ENCODE measurements at places on chromosomes 16 and 17.

DNA sequence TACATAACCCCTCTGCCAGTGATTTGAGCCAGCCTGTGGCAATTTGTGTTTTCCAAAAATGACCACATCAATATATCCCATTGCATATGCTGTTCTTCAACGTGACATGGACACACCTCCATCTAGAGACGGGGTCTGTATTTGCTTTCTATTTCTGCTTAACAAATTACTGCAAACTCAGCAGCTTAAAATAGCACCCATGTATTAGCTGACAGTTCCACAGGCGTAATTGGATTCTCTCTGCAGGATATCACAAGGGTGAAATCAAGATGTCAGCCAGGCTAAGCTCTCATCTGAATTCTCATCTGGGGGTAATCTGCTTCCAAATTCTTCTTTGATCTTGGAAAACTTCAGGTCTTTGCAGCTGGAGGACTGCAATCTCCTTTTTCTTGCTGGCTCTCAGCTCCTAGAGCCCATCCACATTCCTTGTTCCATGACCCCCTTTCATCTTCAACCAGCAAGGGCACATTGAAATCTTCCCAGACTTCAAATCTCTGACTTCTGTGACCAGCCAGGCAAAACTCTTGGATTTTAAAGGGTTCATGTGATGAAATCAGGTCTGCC, 8.2 kb downstream of the KRT9 start:
- DNase-seq, result no peak

- no peak for DNase-seq
Observed at GRCh38 chr17:79650283-79650682, 39.4 kb upstream of the RBFOX3 start.

DNA sequence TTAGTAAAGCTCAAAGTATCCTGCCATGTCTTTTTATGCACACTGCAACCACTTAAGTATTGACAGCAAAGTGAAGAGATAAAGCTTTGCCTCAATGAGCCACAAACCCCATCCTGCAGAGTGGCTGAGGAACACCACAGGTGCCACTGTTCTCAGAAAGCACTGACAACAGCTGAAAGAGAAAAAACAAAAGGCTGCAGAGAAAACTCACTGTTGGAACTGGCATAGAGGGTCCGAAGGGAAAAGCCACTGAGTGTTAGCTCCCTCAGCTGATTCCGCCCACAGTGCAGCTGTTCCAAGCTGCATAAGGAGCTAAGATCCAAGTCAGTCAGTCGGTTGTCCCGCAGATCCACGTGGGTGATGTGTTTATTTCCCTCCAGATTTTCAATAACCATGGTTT, 48.3 kb downstream of the PHLPP2 start:
- DNase-seq, result no peak

- DNase-seq, result no peak
Observed at GRCh38 chr16:23642246-23642774, 1.0 kb downstream of the DCTN5 start.

- no peak for DNase-seq
Observed at GRCh38 chr16:1132431-1132830, 20.5 kb upstream of the CACNA1H start.

GRCh38 chr16:28180655-28181460, 30.9 kb downstream of the XPO6 start:
- peak; percentile 70 for DNase-seq

GRCh38 chr17:79887451-79887991, 48.3 kb upstream of the CBX4 start:
- no peak for DNase-seq

GRCh38 chr17:82094931-82095776, 2.9 kb downstream of the FASN start:
- no peak for DNase-seq

GRCh38 chr17:81534157-81535006, 6.2 kb downstream of the FSCN2 start:
- no peak for DNase-seq

DNA sequence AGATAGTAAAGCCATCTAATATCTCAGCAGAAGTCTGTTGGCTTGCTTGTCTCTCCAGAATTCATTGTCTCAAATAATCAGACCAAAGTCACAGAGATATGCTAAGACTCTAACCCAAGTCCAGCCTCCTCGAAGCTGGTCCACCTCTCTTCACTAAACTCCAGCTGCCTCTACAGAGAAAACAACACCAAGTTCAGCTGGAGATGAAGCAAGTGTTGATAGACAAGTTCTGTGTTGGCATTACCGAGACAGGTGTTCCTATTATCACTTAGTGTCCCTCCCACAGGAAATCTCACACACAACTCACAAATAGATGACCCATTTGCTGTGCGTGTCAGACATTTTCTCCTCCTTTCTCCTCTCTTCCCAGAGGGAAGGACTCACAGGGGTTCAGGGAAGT, 164.4 kb upstream of the ANKFN1 start:
- no peak for DNase-seq

DNA sequence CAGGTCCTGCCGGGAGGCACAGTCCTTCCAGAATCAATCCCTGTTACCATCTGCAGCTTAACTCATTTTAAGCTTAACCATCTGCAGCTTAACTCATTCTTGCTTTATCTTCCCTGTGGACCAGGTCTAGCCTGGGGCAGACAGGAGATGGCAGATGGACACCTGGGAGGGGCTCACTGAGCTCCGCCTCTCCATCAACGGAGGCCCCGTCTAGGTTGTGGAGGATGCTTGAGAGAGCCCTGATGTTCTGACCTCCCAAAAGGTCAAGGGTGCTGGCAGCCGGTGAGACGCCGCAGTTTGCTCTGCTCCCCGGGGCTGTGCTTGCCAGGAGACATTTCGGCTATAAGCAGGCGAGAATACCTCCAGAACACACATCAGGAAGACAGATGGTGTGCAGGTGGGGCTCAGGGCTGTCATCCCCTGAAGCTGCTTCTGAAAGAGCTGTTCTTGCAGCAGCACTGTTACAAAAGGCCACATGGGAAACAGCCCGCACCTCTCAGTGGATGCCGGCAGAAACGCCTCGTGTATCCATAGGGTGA, 41.3 kb downstream of the BAIAP2 start:
- DNase-seq, result no peak

GRCh38 chr17:73060721-73061120, 31.8 kb downstream of the SLC39A11 start:
- DNase-seq, result no peak

- peak; percentile 45 for DNase-seq
Observed at GRCh38 chr16:65967376-65967775, 399.1 kb upstream of the CDH5 start.

- DNase-seq, result no peak
Observed at GRCh38 chr16:50967827-50968612, 183.1 kb downstream of the SALL1 start.

DNA sequence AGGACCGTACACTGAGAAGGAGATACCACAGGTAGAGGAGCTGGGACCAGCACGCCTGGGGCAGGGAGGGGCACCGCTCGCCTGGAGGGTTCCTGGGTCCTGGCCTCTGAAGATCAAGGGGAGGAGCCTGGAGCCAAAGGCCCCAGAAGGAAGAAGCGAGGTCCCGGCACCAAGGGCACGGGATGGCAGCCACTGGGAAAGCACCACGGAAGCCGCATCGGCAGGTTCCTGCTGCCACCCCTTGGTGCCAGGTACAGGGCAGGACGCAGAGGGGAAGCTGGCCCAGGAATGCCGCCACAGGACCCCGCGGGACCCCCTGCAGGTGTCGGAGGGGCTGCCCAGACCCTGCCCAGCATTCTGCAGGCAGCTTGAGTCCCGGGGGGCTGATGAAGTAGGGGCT, 42.5 kb upstream of the CBFA2T3 start:
- no peak for DNase-seq

- no peak for DNase-seq
Observed at GRCh38 chr17:77160091-77160874, 19.5 kb downstream of the SEC14L1 start.

DNA sequence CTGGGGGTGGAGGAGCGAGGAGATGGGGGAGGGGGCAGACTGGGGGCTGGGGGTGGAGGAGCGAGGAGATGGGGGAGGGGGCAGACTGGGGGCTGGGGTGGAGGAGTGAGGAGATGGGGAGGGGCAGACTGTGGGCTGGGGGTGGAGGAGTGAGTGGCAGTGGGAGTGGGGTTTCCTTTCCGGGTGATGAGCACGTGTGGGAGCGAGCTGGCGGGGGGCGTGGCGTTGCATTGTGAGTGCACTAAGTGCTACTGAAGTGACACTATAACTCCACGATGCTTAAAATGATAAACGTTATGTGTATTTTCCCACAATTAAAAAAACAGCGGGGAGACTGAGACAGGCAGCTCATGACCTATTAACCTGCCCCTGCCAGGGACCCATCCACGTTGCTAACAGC, 46.3 kb downstream of the CBFA2T3 start:
- no peak for DNase-seq

- DNase-seq, result no peak
Observed at GRCh38 chr17:10649602-10650001, 7.5 kb downstream of the MYH3 start.
